ENCODE measurements at places on chromosomes 5 and 9.

GRCh38 chr5:133287500-133287899, 235.7 kb downstream of the HSPA4 start:
- no peak for DNase-seq

- no peak for DNase-seq
Measured at GRCh38 chr5:133236976-133237375, 185.2 kb downstream of the HSPA4 start.

DNA sequence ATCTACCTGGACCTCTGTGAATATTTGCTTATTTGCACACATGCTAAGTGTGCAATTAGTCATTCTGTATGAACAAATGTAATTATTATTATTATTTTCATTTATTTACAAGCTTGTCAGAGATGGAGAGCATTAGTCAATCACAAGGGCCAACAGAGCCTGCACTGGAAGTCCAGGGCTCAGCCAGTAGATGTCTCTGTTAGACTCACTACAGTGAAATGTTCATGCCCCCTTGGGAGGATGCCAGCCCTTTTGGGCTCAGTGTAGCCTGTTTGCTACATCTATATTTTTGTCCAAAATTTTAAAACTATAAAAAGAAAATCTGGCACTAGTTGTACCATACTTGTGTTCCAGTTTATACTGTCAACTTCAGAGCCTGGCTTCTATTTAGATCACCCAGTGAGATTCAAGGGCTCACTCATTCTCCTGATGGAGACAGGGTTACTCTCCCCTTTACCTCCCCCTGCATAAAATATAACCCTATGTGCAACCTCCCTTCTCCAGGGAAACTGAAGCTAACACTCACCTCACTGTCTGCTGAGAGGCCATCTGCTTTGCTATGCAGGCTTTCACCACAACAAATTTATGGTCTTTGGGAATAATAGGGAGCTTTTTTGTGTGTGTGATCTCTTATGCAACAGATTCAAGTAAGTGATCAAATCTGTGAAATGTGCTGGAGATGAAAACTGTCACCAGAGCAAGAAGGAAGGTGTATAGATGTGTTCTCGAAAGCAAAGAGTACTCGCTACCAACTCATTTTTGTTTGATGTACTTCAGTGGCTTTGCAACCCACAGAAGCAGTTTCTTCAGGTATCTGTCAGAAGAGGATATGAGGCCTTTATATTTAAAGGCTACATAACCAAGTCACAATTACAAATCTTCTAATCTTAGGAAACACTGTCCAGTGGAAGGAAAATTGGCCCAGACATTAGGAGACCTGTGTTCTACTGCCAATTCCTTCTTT, 99.9 kb upstream of the TLE4 start:
- peak; percentile 39 for DNase-seq

GRCh38 chr5:7250611-7251010, 145.3 kb upstream of the ADCY2 start:
- DNase-seq = no peak

- no peak for DNase-seq
Measured at GRCh38 chr5:126446498-126447224, 23.5 kb downstream of the GRAMD2B start.

GRCh38 chr5:109688630-109688969, 1.1 kb upstream of the MAN2A1 start:
- DNase-seq = no peak

- DNase-seq = no peak
Measured at GRCh38 chr5:135867599-135867998, 28.0 kb downstream of the IL9 start.

DNA sequence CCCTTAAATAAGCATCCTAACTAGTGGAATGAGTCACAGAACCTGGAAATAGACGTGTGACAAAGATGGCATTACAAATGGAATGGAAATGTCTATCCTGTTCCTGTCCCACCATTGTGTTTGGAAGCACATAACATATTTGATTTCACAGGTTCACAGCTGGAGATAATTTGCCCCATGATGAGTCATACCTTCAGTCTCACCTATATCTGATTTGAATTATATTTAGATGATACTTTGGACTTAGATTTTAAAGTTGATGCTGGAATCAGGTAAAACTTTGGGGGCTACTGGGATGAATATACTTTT, 92.5 kb downstream of the CEMIP2 start:
- DNase-seq = no peak

DNA sequence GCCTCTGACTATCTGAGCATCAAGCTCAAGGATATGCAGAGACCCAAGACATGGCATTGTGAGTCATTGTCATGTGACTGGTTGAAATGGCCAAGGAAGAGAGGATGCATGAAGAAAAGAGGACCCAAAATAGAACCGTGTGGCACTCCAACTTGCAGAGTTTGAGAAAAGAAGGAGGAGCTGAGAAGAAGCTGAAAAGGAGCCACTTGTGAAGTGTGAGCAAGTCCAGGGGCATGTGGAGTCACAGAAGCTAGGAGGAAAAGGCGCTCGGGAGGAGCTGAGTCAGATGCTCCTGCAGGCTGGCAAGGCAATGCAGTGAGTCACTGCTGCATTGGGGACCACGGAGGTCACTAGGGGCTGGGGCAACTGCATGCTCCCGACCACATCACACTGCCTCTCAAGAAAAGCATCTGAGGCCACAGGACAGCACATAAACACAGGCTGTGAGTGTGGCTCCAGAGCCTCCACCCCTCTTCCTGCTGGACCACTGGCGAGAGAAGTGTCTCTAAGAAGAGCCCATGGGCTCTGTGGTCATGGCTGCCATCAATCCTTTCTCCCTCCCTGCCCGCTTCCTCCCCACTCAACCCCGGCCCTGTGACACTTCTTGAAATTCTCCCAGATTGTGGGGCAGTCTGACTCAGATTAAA, 197.6 kb downstream of the DRD1 start:
- no peak for DNase-seq

DNA sequence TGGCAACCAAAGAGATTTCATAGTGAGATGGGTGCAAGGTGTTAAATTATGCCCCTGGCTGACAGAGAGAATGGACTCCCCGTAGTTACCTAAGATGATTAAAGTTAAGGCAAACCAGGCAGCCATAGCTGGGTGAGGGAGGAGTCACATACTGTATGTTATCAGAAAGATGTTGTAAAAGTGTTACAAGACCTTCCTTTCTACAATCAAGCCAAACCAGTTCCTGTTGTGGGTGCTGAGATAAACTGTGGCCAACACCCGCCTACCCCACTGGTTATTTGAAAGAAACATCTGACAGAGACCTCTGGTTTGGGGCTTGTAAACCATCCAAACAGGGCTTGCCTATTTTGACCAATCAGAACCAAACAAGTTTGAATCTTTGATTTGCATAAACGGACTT, 684.7 kb upstream of the NUDT12 start:
- DNase-seq = no peak

GRCh38 chr5:98804066-98804465, 30.6 kb downstream of the RGMB start:
- DNase-seq = no peak

- no peak for DNase-seq
Measured at GRCh38 chr5:164809821-164810220, 1304.4 kb downstream of the MAT2B start.

DNA sequence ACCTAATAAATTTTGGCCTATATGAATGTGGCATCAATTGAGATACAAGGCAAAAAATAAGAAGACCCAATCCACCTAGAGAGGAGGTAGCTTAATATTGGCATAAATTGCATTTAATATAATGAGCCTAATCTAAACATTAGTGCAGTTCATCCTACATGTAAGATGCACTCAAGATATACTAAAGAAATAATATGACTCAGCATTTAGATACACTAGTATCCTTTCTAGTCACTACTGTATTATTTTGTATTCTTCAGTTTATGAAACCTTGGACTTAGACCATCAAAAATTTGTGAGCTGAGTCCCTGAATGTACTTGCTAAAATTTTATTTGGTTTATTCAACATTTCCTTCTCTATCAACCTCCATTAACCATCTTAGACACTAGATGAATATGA, 104.7 kb downstream of the RAB3C start:
- DNase-seq = no peak

DNA sequence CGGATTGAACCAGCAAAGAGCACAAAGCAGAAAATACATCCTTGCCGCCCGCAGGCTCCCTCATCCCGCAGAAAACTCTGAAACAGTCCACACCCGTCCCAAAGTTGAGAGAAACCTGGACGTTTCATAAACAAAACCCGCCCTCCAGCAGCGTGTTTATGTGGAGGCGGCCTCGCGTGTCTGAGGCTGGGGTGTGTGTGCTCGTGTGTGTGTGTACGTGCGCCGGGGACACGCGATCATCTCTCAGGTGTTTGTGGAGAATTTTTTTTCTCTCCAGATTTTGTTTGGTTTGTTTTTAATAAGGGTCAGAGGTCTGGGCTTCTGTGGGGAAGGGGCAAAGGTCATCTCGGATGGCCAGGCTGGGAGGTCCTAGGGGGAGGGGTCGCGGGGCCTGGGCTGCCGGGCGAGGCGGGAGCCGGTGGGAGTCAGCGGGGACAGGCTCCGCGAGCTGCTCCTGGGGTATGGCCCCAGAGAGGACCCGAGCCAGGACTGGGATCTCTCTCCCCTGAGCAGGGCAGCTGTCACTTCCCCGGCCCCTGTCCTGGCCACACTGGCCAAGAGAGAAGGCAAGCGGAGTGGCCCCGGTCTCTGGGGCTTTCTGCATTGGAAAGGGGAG, 206.4 kb downstream of the C9orf50 start:
- no peak for DNase-seq

- no peak for DNase-seq
Measured at GRCh38 chr5:72281764-72282499, 38.1 kb downstream of the MRPS27 start.

DNA sequence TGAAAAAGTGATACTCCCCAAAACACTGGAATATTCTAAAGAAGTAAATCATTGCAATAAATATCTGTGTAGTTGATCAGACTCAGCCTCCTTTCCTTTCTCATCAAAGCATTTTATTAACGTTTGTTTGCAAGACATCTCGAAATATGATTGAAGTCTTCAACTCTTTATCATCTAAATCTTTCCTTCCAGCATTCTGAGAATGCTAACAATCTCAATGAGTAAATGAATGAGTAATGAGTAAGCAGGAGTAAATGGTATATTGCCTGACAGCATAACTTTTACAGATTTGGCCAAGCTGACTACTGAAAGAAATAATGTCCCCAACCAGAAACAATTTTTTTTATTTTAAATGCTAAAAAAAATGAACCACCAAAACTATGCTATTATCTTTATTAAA, 157.1 kb downstream of the SLCO4C1 start:
- no peak for DNase-seq

GRCh38 chr9:129351058-129351641, 173.1 kb upstream of the IER5L start:
- DNase-seq = no peak

DNA sequence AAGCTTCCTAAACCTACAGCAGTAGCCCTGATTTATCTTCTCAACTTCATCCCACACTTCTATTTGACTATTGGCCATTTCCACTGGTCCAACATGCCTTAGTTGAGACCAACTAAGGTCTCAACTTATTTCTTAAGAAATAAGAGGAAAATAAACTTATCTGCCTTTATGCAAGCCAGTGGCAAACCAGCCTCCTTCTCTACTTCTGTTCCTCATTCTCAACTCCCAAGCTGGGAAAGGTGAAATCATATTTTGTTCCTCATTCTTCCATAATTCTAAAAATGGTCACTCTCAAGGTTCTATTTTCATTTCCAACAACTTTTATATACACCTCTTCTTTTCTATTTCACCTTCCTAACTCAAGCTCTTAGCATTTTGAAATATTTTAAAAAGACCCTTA, 149.6 kb upstream of the C9orf72 start:
- no peak for DNase-seq

GRCh38 chr9:84597131-84597530, 72.4 kb upstream of the NTRK2 start:
- no peak for DNase-seq

- no peak for DNase-seq
Measured at GRCh38 chr9:87267251-87268070, 230.2 kb upstream of the DAPK1 start.

DNA sequence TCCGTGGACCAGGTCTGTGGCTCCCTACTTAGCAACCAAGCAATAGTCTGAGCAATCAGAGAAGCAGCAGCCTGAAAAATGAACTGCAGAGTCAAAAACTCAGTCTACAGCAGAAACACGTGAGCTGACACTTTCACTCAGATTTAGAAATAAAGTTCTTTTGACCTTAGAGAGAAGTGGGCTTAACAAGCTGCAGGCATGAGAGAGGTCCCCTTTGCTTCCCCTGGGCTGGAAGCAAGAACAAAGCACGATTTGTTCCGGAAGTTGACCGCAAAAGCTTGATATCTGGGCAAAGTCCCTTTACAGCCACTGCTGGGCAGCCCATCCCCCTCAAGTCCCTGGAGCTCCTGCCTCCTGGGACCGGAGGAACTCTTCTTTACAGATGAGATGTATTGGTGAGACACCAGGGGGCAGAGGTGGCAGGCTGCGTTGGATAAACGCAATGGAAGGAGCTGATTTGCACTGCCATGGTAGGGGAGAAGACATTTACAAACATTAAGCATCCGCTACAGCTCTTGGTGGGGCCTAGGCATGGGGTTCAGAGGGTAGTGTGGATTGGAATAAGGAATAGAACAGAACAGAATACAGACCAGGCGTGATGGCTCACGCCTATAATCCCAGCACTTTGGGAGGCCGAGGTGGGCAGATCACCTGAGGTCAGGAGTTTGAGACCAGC, 5.8 kb upstream of the SOWAHA start:
- no peak for DNase-seq

GRCh38 chr9:99056886-99057664, 47.8 kb upstream of the TGFBR1 start:
- DNase-seq = no peak

All from amygdala (tissue), 56 donors.